ENCODE measurements at places on chromosomes 1 and 21.
A peak's percentile ranks its signal among the peaks of the same experiment; 100 is the strongest.

DNA sequence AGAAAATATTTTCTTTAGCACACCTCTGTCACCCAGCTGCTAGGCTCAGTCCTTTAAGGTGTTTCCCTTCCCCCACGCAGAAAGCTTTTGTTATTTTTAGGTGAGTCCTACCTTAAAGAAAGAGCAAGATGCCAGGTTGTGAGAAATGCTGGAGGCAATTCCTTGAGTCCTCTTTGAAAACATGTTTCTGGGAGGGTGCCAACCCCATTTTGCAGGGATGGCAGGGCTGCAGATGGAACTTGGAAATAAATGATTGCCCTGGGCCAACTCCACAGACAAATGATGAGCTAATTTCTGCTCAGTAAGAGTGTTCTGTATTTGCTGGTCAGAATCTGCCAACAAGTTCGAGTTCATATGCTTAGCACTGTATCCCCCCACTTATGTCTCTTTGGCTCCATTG is 119.2 kb upstream of the RAB3GAP2 start:
- no peak for DNase-seq

DNA sequence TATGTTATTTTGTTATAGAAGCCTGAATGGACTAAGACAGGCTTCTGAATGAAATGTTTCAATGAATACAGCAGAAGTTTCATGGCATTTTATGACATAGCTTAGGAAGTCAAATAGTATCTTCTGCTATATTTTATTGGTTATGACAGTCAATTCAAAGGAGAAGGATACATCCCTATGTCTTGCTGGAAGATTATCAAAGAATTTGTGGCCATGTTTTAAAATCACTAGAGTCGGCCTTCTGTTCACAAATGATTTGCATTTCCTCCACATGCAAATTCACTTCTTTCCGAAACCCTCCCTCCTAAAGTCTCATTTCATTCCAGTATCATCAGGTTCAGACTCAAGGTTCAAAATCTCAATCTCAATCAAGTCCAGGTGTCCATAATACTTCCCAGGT is 679.2 kb upstream of the ADAMTS5 start:
- no peak for DNase-seq

GRCh38 chr1:180952657-180953013 is 39.9 kb downstream of the KIAA1614 start:
- no peak for DNase-seq

- DNase-seq, result no peak
These were observed 79.0 kb upstream of the DNAH14 start for GRCh38 chr1:224850446-224850845.

GRCh38 chr1:90963651-90964050 is 58.2 kb downstream of the ZNF644 start:
- DNase-seq, result no peak

GRCh38 chr1:67889953-67890567 is 56.8 kb upstream of the GNG12 start:
- peak; percentile 84 for DNase-seq

GRCh38 chr1:166282391-166283137 is 115.8 kb upstream of the FAM78B start:
- DNase-seq, result no peak

- DNase-seq, result no peak
These were observed 9.1 kb downstream of the INAVA start for GRCh38 chr1:200903793-200904192.

DNA sequence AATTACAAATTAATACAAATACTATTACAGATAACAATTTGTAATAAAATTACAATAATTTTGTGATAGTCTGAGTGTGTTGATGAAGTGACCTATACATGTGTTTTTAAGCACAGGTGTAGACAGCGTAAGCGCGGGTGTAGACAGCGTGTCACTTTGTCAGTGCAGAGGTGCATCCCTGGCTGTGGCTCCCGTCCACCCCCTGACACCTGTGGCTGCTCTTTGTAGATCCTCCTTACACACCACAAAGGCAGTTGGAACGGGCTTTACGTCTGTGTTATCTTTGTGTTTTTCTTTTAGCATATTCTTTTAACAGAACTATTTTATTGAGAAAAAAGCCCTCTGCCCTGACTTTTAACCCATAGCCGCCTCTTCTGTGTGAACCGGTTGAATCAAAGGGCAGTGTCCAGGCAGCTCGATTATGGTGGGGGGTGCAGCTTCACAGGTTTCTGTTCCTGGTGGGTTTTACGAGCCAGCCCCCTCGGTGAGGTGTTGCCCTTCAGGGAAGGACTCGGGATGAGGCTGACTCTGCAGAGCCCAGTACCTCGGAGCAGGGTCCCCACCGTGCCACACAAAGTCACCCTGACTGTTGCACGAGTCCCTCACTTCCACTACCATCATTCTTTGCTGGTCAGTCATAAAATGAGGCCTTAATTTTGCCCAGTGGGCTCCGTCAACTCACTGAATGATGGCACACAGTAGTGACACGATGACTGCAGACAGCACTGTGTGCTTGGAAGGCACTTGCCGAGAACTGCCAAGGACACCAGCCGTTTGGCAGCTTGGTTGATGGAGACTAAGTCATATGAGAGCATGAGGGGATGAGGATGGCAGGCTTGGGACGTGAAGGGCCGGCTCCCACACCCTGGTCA is 86.4 kb upstream of the COL6A1 start:
- no peak for DNase-seq

DNA sequence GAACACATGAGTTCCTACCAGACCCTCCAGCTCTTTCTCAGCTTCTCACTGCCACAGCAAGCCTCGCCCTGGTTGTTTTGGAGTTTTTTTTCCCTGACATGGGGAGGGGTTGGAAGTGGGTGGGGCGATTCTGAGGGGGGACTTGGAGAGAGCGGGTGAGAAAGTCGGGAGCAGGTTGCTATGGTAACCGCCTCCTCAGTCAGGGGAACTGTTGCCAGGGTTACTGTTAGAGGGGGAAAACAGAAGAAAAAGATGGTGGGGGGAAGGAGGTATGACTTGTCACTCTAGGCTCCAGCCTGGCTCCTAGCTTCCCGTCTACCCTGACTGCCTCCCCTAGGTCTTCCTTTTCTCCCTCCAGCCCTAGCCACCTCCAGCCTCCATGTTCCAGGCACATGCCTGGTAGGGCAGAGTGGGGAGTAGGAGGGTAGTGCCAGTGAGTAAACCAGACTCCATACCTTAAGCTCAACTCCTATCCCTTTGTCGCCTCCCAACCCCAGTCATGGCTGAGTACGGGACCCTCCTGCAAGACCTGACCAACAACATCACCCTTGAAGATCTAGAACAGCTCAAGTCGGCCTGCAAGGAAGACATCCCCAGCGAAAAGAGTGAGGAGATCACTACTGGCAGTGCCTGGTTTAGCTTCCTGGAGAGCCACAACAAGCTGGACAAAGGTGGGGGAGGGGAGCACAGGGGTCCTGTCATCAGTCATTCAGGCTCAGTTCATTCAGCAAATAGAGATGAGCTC is 6.0 kb downstream of the PEA15 start:
- DNase-seq, result no peak

DNA sequence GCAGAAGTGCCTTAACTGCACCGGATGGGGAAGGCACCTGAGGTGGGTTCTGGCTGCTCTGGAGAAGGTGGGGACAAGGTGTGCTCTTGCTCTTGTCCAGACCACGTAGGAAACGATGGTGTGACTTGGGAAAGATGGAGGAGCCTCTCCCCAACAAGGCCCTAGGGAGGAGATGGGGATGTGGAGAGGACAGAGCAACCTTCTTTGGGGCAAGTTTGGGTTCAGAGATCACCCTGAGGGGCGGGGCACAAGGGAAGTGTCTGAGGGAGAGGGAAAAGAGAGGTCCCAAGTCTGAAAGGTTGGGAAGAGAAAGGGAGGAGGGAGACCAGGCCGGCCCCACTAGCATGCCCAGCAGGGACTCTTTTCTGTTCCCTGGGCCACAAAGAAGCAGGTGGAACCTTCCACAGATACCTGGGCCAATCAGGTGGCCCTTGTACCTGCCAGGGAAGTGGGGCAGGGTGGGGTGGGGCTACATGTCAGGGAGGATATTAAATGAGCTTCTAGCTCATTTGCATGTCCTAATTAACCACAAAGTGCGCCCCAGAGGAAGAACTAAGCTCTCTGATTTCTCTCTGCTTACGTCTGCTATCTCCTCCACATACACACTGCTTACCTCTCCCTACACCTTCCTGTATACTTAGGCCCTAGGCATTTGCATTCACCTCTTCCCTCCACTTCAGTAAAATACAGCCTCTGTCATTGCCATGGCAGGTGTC is 15.9 kb downstream of the INKA2 start:
- no peak for DNase-seq

DNA sequence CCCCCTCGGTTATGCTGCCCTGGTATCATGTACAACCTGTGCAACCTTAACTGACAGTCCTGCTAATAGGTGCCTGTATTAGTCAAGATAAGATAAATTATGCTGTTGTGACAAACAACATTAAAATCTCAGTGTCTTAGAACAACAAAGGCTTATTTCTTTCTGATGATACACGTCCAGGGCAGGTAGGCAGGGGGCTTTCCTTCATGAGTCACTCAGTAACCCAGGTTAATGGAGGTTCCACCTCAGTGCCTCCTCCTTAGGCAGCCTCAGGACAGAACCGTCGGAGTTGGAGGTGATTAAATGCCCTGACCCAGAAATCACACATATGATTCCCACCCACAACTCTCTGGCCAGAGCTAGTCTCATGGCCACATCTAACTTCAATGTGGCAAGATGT is 94.6 kb upstream of the CASZ1 start:
- no peak for DNase-seq

DNA sequence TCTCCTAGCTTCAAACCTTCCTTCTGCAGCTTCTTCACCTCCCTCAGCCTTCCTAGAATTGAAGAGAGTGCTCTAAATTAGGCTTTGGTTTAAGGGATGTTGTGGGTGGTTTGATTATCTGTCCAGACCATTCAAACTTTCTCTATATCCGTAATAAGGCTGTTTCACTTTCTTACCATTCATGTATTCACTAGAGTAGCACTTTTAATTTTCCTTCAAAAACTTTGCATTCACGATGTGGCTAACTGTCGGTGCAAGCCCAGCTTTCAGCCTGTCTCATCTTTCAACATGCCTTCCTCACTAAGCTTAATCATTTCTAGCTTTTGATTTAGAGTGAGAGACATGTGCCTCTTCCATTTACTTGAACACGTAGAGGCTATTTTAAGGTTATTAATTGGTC is 26.2 kb upstream of the DESI2 start:
- DNase-seq, result no peak

DNA sequence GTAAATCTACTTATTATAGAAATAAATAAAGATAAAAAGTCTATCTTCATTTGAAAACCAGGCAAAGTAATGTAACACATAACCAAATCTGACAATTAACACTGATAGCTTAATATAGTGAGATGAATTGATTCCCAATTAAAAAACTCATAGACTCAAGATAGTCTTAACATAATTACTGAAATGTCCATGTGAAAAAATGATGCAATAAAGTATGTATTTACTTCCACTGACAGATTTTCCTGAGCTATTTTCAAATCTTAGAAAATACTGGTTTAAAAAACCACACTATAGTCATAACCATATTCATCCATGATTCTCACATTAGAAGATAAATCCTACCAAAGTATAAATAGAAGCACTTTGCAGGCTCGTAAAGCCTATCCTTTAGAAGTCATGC is 9.6 kb upstream of the DONSON start:
- DNase-seq, result no peak

DNA sequence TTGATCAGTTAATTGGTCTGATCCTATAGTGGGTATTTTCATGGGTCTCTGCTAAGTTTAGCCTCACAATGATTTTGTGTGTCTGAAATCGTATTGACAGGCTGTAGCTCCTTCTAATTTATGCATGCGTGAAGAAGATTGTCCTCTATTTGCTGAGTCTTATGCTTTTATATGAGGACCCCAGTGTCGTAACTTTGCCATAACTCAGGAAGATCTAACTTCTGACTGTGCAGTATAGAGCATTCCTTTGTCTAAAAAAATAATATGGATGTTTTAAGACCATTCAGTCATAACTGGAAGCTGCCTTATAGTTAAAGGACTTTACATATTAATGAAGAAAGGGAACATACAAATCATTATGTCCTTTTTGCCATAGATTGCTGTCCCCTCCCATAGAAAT is 73.3 kb downstream of the CAMTA1 start:
- DNase-seq, result no peak

GRCh38 chr1:152035539-152036266 is 1.1 kb downstream of the S100A11 start:
- peak; percentile 31 for DNase-seq

GRCh38 chr21:43825936-43826622 is 36.7 kb downstream of the RRP1 start:
- DNase-seq, result no peak

GRCh38 chr1:224914292-224914900 is 15.1 kb upstream of the DNAH14 start:
- DNase-seq, result no peak

- no peak for DNase-seq
These were observed 15.4 kb upstream of the PTTG1IP start for GRCh38 chr21:44888581-44889550.

- no peak for DNase-seq
These were observed 37.8 kb upstream of the TMEM52 start for GRCh38 chr1:1956586-1957532.

DNA sequence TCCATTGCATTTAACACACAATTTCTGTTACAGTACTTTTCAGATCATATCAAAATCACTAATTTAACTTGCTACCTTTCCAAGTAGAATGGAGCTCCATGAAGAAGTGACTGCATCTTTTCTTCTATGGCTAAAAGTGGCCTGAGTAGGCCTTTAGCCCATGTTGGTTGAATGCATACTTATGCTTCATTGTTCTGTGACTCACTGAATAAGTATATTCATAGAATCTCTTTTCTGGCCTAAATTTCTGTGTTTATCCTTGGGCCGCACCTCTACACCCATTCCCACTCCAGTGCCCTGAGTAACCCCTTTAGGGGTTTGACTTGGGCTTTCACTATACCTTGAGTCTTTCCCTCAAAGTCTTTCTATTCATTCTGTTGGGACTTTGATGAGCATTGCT is 42.1 kb upstream of the ARHGAP29 start:
- no peak for DNase-seq

GRCh38 chr1:211683396-211684297 is 8.2 kb upstream of the NEK2 start:
- DNase-seq, result no peak

- DNase-seq, result peak; percentile 65
These were observed 3.3 kb upstream of the SLC45A1 start for GRCh38 chr1:8314346-8315280.

- no peak for DNase-seq
These were observed 592 bp upstream of the LYPD8 start for GRCh38 chr1:248756151-248756550.

- peak; percentile 94 for DNase-seq
These were observed 192.3 kb downstream of the SLC45A1 start for GRCh38 chr1:8510041-8510823.

DNA sequence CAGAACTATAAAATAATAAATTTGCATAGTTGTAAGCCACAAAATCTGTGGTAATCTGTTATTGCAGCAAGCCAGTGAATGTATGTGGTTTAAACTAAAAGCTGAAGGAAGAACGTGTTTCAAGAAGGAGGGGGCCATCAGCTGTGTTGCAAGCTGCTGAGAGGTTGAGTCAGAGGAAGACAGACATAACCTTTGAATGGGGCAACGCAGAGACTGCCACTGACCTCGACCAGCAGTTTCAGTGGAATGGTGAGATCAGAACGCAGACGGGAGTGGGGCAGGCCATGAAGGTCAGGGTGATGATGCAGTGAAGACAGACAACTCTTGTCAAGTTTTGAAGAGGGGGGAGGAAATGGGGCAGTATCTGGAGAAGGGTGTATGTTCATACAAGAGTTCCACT is 23.2 kb upstream of the QSOX1 start:
- DNase-seq, result peak; percentile 96

- peak; percentile 85 for DNase-seq
These were observed 76.2 kb upstream of the KAZN start for GRCh38 chr1:14522077-14522925.

- peak; percentile 9 for DNase-seq
These were observed 84.1 kb upstream of the RRP15 start for GRCh38 chr1:218200979-218201378.

All from AG10803 (cell line).